ENCODE measurements at places on chromosomes 3 and 15.

GRCh38 chr3:151979906-151980305 is 106.5 kb downstream of the SUCNR1 start:
- DNase-seq: no peak

DNA sequence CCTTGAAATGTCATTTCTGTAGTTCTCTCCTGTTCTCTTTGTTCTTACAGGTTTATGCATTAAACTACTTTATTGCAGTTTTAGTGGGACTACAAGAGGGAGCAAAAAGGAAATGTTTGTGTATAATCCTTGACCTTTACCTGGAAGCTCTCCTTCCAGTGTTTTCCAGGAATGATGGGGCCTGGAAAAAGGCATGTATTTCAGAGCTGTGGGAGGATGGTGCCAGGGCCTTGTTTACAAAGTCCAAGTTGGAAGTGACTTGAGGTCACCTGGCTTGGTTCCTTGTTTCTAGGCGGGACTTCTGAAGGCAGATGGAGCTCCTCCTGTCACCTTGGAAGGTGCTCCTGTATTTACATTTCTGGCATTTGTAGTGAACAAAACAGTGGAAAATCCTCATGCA is 15.1 kb downstream of the ACVR2B start:
- DNase-seq: no peak

DNA sequence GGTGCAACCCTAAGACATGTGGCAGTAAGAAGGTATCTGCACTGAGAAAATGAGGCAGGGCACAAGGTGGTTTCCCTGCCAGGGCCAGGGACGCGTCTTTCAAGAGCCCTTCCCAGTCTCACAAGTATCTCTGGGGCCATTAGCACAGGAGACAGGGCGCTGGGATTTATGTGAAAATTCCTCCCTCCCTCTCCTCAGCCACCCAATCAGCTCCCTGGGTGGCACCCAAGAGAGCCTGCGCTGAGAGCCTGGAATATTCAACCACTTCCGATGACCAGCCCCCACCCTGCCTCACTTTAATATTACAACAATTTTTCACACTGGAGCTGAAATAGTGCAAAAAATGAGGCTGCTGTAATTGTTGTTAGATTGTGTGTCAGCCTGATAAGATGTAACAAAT is 26.1 kb downstream of the SEC61A1 start:
- DNase-seq: no peak

DNA sequence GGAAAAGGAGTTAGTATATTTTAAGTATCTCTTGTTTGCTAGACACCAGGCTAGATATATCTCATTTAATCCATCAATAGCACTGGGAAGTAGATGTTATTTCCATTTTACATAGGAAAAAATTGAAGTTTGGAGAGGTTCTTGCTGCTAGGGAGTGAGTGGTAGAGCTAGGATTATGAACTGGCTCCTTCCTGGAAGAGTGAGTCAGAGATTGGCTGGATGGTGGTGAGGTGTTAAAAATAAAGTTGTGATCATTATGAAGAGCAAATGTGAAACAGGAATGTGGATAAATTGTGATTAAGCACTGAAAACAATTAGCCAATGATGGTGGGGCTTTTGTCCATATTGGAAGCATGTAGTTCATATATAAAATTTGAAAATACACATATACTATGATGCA is 234.2 kb downstream of the WNT5A start:
- DNase-seq: no peak

GRCh38 chr3:67076607-67077006 is 78.5 kb downstream of the KBTBD8 start:
- DNase-seq: no peak

DNA sequence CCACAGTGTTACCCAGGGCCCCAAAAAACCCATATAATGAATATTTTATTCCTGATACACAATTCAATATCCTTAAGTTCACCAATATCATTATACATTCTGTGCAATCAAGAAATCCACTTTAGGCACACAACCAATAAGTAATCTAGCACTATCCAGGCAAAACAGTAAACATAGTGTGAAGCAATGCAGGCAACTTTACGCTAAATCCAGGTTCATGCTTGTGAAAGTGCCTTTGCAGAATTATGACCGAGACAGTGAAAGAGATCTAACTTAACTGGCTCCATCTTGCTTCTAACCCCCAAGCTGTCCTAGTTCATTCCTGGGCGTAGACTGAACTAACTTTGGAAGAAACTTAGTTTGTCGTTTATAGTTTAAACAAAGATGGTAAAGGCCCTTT is 34.2 kb upstream of the INO80 start:
- no peak for DNase-seq

DNA sequence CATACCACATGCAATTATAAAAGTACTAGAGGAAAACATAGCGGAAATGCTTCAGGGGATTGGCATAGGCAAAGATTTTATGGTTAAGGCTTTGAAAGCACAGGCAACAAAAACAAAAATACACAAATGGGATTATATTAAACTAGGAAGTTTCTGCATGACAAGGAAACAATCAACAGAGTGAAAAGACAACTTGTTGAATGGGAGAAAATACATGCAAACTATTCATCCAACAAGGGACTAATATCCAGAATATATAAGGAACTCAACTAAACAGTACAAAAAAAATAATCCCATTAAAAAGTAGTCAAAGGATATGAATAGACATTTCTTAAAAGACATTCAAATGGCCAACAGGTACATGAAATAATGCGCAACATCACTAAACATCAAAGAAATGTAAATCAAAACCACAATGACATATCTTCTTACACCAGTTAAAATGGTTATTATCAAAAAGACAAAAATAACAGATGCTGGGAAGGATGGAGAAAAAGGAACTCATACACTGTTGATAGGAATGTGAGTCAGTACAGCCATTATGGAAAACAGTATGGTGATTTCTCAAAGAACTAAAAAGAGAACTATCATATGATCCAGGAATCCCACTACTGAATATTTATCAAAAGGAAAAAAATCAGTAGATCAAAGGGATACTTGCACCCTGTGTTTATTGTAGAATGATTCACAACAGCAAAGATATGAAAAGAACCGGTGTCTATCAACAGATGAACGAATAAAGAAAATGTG is 39.1 kb downstream of the COPS2 start:
- DNase-seq: no peak

GRCh38 chr3:110821586-110821985 is 250.0 kb upstream of the NECTIN3 start:
- DNase-seq: no peak

DNA sequence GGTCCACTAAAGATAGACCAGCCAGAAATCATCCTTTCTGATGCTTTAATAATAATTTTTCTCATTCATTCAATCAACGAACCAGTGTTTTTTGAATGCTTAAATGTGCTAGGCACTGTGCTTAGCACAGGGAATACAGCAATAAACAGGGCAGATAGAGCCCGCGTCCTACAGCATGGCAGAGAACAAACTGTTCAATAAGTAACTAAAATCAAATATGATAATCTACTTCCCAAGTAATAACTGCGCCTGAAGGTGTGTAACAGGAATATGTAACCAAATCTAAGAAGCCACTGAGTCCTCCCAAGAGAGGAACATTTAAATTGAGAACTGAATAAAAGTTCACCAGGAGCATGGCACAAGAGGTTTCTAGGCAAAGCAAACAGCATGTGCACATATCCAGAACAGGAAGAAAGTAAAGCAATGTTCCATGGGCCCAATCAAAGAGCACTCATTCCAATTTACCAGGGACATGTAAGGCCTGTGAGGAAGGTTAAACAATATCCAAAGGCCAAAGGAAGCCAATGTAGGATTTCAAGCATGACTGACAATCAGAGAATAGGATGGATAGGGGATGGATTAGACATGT is 311.0 kb upstream of the RARB start:
- no peak for DNase-seq

GRCh38 chr15:51289290-51289689 is 49.1 kb downstream of the CYP19A1 start:
- no peak for DNase-seq

DNA sequence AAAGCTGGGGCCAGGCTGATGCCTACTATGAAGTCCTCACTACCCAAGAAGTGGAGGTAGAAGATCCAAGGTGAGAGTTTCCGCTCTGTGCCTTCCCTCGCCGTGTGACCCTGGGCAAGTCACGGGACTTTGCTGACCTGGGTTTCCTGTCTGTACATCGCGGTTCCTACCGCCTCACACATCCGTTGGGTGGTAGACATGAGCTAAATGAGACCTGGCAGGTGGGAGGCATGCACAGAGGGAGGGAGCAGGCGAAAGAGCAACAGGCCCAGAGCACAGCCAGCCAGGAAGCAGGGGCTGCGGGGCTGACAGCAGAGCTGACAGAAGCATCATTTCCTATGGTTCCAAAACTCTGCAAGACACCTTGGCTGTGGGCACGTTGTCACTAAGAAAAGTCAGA is 157.3 kb upstream of the BHLHE40 start:
- peak; percentile 65 for DNase-seq

- no peak for DNase-seq
Measured at GRCh38 chr3:74338998-74339397, 275.5 kb downstream of the CNTN3 start.

- peak; percentile 7 for DNase-seq
Measured at GRCh38 chr15:83919319-83919830, 265.5 kb downstream of the ADAMTSL3 start.

- no peak for DNase-seq
Measured at GRCh38 chr3:181292984-181293383, 303.4 kb upstream of the DNAJC19 start.

DNA sequence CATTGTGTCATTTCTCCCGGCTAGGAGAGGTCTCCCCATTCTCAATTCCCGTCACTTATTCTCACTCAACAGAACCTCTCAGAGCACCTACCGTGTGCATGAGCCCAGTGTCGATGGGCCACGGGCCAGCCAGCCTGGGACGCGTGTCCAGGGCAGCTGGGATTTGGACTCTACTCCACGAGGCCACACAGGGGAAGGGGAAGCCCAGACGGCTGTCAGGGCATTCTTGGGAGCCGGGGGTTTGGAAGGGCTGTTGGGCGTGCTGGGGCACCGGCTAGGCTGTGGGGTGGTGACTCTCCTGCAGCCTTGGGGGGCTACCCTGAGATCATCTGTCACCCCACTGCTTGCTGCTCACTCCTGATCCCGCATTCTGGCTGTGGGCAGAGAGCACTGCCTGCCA is 41.7 kb upstream of the PCSK6 start:
- DNase-seq: no peak

DNA sequence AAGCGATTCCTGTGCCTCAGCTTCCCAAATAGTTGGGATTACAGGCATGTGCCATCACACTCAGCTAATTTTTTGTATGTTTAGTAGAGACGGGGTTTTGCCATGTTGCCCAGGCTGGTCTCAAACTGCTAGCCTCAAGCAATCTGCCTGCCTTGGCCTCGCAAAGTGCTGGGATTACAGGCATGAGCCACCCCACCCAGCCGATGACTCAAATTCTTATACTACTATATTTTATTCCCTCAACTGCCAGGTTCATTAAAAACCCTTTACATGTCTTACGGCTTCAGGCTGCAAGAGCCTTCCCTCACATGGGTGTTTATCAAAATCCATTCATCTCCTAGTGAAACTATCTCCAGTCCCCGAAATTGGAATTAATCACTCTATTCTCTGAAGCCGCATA is 63.4 kb downstream of the CBLB start:
- DNase-seq: no peak

DNA sequence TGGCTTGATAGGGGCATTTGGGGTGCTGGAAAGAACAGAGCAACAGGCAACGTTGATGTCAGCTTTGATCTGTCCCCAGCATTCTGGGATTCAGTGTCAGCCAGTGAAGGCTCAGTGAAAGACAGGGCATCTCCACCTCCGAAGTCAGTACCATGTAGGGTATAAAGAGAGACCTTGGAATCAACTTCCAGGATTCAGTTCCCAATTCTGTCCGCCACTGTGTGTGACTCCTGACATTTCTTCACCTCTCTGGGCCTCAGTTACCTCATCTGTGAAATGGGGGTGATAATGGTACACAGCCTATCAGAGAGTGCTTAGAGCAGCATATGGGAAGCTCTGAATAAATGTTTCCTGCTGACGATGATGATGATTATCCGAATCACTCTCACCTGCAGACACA is 55.6 kb upstream of the FLNB start:
- DNase-seq: no peak

GRCh38 chr3:49841126-49841696 is 15.2 kb downstream of the TRAIP start:
- no peak for DNase-seq

DNA sequence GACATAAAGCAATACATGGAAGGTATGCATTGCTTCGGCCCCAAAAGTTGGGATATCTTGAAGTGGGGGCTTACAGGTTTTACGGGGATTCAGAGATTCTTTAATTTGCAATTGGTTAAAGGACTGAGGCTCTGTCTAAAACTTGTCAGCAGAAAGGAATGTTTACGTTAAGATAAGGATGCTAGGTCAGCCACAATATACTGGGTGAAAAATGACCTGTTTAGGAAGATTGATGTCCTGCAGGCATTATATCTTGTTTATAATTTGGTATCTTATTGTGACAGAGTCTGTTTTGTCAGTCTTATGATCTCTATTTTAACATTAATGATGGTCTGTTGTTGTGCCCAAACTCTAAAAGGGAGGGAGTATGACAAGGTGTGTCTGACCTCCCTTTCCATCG is 15.3 kb upstream of the CCNDBP1 start:
- DNase-seq: no peak

DNA sequence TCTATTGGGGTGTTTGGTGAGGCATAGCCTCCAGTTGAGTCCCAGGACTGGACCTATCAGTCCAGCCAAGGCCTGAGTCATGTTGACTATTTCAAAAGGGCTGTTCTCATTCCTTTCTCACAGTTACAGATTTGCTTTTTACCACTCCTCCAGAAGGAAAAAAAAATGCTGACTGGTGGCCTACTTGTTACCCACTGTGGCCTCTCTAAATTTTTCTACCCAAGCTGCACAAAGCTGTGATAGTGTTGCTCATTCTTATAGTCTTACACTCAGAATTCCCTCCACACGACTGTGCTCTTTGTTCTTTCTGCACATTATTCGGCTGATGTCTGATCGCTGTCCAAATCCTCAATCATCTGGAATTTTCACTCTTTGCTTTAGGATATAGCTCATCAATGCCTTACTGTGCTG is 1142.2 kb downstream of the IGSF11 start:
- no peak for DNase-seq

DNA sequence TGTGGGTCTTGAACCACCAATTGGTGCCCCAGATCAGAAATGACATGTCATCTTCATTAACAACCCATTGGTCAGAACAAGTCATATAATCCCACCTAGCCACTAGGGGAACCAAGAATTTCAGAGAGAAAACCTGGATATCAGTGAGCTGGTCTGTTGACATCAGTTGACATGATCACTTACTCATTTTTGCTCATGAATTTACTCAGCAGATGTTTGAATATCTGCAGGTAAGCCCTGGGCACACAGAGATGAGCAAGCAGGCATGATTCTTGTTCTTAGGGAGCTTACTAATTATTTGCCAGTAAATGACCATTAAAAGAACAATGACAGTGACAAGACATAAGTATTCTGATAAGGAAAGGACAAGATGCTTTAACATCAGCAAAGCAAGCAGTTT is 64.3 kb upstream of the PLCL2 start:
- DNase-seq: no peak

GRCh38 chr3:194390835-194391234 is 8.2 kb downstream of the GP5 start:
- DNase-seq: no peak

GRCh38 chr3:51675201-51675611 is 4.2 kb downstream of the TEX264 start:
- no peak for DNase-seq

Measured in stimulated activated CD4-positive, alpha-beta T cell treated with anti-CD3 and anti-CD28 coated beads, Interleukin-15, amount 100 ng/mL, for 48 hours (primary cell).